ENCODE measurements at places on chromosomes 3 and 15.

- no peak for DNase-seq
These were observed 134.1 kb downstream of the MBNL1 start for GRCh38 chr3:152402695-152403451.

- peak; percentile 10 for DNase-seq
These were observed 393.1 kb downstream of the LPP start for GRCh38 chr3:188546835-188547670.

- no peak for DNase-seq
These were observed 453.8 kb upstream of the KCNMB2 start for GRCh38 chr3:178082326-178082906.

DNA sequence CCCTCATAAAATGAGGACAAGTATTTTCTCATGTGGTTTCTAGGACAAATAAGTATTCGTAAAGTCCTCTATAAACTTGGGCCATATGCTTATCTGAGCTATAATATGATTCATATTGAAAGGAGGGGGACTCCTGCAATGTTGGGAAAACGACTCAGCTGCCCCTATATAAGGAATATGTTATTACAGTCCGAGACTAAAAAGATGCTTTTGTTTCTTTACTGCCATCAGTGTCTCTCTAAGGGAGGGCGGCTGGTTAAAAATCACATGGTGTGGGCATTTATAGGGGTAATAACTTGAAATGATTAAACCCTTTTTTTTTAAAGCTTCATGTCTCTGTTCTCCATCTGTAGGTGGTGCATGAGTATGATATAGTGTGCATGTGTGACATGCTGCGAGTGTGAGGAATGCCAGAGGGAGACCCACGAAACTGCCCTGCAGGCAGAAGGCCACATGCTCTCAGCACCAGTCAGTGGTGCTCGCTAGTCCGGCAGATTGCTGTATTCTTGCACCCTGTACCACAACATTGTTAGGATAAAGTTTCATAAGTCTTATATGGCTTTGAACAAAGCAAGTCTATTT lies 256.0 kb upstream of the CTDSPL start:
- no peak for DNase-seq

DNA sequence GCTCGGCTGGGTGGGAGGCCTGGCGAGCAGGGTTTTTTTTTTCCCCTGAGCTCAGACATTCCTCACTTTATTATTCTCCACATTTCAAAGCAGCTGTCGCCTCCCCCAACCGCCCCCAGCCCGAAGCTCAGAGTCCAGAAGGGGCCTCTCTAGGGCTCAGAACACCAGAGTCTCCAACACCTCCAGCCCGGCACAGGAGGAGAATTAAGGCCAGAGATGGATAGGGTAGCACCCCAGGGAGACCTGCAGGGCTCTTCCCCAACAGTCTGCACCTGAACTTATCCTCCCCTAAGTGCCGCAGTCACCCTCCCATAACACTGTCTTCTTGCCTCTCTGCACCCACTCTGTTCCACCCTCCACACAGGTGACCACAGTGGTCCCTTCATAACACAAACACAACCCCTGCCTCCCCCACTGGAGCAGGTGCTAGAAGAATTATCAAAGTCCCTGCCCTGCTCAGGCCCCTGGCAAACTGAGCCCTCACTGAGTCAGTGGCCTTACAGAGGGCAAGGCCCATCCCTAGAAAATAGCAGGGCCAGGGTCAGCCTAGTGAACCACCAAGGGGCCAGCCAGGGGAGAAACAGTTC lies 14.1 kb downstream of the MYL3 start:
- DNase-seq: no peak

DNA sequence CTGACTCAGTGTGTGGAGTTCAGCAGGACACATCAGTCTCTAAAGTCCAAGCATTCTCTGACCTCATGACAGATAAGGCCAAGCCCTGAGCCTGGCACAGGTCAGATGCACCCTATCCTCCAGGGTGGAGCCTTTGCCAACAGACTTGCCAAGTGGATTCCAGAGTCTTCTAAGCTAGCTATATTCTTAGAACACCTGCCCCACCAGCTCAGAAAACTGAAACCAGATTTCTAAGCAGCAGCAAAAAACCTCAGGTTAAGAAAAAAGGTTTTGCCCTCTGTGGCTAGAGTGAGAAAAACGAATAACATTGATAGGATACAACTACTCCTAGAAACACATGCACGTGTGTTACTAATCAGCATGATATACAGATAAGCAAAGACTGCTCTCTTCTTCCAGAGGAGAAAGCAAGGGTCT lies 11.6 kb downstream of the RMDN3 start:
- no peak for DNase-seq

- DNase-seq: no peak
These were observed 93.1 kb downstream of the TBC1D2B start for GRCh38 chr15:77984446-77984861.

DNA sequence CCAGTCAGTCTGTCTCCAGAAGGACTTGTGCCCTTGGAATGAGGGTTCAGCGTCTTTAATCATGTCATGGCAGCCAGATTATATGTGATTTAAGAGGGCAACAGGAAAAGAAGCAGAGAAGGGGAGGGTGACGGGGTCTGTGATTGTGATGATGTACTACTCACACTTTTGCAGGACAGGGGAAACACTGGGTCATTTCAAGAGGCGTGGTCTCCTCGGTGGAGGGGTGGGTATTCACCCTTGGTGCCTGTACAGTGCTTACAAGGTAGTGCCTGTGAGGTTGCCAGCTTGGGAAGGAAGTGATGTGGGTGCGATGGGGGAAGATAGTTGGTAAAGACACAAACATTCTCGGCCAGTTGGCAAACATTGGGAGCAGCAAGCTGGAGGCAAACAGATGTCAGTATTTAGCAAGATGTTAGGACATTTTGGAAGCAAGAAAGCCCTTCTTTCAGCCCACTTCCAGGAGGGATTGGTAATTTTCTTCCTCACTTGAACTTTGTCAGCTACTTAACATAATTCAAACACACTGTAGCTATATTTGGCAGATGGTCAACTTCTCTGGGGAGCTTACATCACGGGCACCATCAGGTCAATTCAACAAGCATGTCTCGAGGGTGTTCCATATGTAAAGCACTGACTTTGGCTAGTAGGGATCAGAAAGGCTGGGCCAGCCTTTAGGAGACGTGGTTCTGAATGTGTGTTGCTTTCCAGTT lies 71.4 kb upstream of the ROPN1 start:
- DNase-seq: no peak

DNA sequence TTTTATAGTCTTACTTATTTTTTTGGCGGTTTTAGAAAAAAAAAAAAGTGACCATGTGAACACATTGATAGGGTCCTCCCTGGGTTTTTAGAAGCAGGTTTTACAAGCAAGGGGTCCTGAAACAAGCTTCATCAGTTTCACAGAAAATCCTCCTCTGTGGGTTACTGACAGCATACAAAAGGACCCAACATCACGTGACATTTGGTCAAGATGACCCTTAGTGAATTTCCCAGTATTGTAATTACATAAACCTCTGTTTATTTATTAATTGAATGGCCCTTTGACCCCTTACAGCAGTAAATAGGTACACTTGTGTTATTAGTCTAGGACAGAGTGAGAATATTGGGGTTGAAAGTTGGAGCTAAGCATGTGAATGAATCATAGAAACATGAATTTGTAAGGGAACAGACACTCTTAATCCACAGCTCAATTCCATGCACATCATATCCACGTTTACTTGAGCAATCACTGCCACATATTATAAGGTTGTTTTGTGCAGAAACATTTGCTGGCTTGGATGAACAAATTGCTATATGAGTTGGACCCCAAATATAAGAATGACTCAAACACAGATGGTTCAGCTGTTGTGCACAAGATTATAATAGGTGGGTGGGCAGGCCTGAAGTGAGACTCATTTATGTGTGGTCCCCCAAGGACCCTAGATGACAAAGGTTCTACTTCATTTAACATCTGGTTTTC lies 137.5 kb downstream of the ZNF385D start:
- no peak for DNase-seq

GRCh38 chr15:100537331-100537730 lies 8.6 kb upstream of the CERS3 start:
- no peak for DNase-seq

DNA sequence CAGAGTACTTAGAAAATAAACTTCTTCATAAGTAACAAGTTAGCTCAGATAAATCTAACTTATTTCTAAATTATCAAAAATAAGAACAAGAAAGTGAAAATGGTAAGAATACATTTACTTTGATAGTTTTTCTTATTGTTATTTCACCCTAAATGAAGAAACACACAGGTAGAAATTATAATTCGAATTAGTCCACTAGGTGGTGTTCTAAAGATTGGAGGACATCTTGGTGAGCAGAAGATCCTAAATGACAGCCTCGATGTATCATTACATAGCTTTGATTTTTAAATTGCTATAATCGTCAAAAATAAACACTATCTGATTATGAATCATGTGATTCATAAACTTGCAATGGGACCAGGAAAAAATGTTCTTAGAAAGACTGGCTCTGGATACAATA lies 280.8 kb upstream of the UBE2E2 start:
- no peak for DNase-seq

- no peak for DNase-seq
These were observed 287.1 kb downstream of the NEK10 start for GRCh38 chr3:27081992-27082607.

GRCh38 chr3:95265129-95265528 lies 1202.3 kb downstream of the NSUN3 start:
- DNase-seq: no peak

DNA sequence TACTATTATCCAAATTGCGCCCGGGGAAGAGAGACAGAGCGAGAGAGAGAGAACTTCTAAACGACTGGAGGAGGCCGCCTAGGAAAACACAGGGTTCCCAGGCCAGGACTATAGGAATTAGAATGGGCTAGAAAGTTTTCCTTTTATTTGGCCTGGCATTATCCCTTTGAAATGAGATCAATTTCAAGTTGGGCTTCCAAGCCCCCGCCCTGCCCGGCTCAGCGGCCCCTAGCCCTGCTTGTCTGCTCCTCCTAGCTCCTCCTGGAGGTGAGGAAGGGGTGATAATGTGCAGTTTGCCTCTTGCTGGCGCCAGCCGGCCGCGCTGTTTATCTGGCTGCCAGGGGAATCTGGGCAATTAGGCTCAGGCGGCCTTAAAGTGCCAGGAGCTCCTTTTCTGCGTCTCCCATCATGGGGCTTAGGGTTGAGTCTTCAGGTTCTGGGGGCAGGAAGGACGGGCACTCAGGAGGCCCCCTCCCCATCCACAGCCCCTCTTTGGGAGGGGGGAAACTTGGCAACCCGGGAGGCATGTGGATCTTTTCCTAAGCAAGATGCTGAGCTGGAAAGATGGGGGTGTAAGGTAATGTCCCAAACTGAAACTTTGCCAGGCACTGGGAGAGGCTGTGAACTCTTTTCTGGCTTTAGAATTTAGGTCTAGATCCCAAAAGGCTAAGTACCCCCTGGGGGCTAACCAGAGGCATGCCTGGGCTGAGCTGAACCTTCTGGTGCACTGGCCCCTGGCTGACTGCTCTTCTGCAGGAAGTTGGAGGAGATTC lies 5.5 kb downstream of the SMAD6 start:
- no peak for DNase-seq

- no peak for DNase-seq
These were observed 105.8 kb downstream of the UBE3A start for GRCh38 chr15:25333049-25333448.

- no peak for DNase-seq
These were observed 784 bp upstream of the SAMMSON start for GRCh38 chr3:69998759-69999139.

DNA sequence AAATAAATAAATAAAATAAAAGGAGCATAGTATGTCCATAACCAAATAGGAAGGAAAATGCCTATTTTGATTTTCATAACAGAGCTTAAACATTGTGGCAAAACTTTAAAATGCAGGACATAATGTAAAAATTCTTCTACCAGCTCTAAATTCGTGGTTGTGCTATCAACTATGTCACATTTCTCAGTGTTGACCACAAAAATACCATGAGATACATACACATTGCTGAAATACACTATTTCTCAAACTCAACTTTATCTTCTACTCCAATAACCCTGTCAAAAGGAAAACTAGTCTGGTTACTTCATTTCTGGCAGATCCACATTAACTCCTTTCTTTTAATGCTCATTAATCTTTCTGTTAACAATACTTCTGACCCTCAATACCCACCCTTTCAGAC lies 523.2 kb downstream of the FHIT start:
- DNase-seq: no peak

- DNase-seq: no peak
These were observed 25.0 kb downstream of the CGGBP1 start for GRCh38 chr3:88033808-88034207.

GRCh38 chr3:156635034-156635433 lies 39.4 kb upstream of the TIPARP start:
- no peak for DNase-seq

DNA sequence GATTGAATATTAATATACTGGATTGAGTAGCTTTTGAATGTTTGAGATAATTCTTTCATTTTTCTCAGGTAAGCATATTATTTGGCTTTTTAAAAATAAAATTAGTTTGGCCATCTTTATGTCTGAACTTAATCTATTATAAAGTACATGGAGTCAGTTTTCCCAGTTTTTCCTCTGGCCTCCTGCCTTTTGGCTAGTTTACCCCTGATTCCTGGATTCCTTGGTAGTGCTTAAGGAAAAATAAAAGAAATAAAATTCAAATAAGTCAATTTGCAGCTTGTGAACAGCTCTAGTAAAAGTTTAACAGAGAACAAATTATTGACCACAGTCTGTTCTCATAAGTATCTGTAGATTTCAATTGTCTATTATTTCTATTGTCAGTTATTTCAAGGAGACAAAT lies 89.4 kb downstream of the COL6A6 start:
- DNase-seq: no peak

Data from amniotic stem cell (primary cell).